ENCODE measurements at places on chromosomes 2 and 18.

- peak; percentile 21 for DNase-seq
Observed at GRCh38 chr2:196959734-196960338, 33.3 kb upstream of the PGAP1 start.

- no peak for DNase-seq
Observed at GRCh38 chr2:96594282-96594681, 43.8 kb downstream of the KANSL3 start.

GRCh38 chr2:189870381-189871085 is 86.3 kb downstream of the PMS1 start:
- DNase-seq = no peak

GRCh38 chr2:241885291-241885945 is 15.9 kb downstream of the RTP5 start:
- DNase-seq = no peak

DNA sequence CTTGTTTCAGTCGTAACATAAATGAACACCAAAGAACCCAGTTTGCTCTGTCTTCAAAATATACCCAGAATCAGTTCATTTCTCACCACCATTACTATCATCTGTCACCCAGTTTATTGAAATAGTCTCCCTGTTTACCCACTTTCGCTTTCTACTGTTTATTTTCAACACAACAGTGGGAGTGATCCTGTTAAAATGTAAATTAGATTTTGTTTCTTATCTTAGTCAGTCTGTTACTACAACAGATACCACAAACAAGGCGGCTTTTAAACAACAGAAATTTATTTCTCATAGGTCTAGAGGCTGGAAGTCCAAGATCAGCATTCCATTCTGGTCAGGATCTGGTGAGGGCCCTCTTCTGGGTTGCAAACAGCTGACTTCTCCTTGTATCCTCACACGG is 74.8 kb downstream of the ARHGAP15 start:
- no peak for DNase-seq

DNA sequence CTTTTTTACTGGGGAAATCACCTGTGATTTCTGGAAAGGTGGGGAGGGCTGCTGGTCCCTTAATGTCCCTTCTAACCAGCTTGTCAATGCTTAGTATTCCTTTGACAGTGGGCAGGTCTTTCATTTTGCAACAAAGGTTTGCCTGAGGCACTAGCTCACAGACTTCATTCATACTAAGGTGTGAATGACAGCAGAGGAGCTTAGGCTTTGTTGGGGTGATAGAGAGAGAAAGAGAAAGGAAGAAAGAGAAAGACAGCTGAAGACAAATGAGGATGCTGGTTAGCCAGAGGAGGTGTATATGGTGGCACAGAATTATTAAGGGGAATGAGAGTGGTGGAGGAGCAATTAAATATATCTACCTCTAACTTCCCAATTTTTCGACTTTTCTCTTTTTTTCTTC is 28.9 kb upstream of the GTF2A1L start:
- no peak for DNase-seq

DNA sequence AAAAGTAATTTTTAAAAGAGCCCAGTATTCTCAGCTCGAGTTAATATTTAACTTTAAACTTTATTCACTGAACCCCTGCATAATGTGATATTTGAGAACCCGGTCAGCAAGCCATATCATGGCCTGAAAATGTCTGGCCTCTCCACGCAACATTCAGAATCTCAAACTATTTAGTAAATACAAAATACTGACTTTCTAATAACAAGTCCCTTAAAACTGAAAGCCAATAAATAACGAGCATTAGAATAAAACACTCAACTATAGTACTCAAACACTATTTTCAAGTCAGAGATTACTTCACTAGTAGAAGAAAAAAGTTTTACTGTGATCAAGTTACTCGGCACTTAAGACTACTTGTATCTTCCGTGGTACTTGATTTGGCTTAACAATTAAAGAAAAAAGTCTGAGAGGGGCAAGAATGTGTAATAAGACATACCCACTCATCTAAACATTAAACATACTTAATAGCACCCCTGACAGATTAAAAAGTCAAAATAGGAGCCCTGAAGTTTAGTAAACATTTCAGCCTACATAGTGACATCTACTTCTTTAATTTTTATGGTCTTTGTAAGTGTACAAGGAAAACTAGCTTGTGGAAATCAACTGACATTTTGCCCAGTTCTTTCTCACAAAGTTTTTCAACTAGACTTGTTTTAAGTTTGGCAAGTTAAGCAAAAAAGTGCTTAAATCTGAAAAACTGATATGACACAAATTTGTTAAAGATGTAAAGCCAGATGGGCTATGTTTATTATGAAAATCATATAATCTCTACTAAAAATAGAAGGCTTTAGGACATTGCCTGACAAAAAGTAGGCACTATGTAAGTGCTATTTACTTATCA is 38.2 kb downstream of the RTN4 start:
- DNase-seq = no peak

DNA sequence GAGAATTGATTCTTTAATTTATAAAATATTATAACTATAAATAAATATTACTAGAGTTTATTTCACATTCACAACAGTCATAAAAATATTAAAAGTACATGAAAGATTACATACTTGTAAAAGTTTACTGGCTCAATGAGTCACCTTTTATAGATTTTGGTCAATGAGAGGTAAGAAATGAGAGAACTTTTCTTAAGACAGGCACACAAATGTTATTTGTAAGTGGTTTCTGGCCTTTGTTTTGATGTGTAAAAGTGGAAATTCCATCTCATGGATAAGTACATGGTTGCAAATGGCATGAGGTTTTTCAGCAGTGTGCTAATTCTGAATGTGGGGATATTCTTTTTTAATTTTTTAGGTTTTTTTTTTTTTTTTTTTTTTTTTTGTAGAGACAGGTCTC is 63.8 kb downstream of the TTC27 start:
- DNase-seq = no peak

GRCh38 chr2:221285148-221285547 is 287.0 kb downstream of the EPHA4 start:
- no peak for DNase-seq

DNA sequence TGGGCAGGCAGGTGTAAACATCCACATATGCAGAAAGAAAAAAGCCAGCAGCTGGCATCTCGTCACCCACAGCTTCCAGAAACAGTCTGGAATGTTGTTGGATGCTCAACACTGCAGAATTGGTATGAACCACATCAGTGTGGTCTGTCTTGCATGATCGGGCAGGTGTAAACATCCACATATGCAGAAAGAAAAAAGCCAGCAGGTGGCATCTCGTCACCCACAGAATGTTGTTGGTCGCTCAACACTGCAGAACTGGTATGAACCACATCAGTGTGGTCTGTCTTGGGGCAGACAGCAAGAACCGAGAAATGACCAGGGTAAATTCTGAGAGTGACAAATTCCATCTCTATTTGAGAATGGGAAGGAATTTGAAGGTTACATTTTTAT is 39.6 kb downstream of the DOCK10 start:
- no peak for DNase-seq

GRCh38 chr2:229087267-229087666 is 183.8 kb downstream of the PID1 start:
- DNase-seq = no peak

- peak; percentile 51 for DNase-seq
Observed at GRCh38 chr18:35042389-35043071, 1.3 kb downstream of the MAPRE2 start.

- peak; percentile 75 for DNase-seq
Observed at GRCh38 chr18:3340015-3340681, 78.2 kb downstream of the MYL12B start.

DNA sequence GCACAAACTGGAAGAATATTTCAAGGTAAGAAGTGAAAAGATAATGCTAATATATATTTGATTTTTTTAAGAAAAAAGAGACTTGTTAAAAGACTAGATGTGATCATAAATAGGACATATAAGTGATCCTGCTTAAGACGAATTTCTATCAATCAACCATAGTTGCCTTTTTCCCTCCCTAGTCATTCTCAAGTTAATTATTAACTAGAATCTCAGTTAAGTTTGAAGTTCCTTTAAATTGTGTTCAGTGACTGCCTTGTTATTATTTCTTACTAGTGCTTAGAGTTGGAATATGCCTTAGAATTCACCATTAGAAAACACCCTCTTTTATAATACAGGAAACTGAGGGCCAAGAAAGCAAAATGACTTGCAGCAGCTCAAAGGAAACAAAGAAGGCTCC is 141.5 kb upstream of the SP5 start:
- DNase-seq = no peak

GRCh38 chr2:205462681-205463345 is 219.5 kb upstream of the NRP2 start:
- DNase-seq = no peak

DNA sequence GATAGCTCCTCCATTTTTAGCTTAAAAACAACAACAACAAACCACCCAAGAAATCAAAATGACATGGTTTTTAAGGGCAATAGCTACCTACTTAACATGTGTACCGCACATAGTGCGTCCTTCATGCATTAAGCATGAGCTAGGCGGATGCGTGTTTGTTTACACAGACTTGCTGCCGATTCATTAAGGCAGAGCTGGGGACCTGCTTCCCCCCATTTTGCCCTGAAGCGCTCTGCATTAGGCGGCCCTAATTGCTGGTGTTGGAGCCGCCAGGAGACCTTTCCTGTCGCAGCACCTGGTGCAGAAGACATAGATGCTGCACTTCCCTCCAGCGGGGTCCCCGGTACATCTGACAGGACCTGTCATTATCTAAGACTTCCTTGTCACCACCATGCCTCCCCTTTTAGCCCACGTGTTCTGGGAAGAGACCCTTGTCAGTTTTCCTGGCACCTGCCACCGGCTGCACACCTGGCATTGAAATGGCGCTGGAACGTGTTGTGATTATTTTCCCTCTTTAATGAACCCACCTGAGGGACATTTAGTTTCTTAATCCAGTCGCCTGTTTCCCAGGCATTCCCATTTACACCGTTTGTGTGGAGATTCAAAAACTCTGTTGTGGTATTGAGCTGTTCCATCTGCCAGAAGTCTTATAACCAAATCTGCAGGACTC is 261.1 kb upstream of the RAB12 start:
- no peak for DNase-seq

DNA sequence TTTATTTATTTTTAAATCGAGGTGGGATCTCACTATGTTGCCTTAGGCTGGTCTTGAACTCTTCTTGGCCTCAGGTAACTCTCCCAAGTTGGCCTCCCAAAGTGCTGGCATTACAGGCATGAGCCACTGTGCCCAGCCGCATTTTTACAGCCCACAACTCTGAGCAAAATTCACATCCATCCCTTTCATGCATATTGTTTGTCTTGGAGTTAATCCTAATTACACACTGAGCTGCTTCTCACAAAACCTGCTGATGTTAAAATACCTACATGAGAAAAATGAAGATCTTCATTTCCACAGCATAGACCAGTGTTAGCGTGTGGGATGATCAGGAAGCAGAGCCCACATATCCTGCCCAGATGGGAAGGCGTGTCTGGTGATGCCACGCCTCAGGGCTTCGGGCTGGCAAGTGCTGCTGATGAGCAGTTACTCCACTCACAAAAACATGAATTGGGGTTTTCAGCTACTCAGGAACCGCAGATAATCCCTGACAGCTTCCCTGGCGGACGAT is 14.6 kb downstream of the ITGB1BP1 start:
- no peak for DNase-seq

GRCh38 chr2:207141386-207141785 is 24.4 kb downstream of the KLF7 start:
- no peak for DNase-seq

DNA sequence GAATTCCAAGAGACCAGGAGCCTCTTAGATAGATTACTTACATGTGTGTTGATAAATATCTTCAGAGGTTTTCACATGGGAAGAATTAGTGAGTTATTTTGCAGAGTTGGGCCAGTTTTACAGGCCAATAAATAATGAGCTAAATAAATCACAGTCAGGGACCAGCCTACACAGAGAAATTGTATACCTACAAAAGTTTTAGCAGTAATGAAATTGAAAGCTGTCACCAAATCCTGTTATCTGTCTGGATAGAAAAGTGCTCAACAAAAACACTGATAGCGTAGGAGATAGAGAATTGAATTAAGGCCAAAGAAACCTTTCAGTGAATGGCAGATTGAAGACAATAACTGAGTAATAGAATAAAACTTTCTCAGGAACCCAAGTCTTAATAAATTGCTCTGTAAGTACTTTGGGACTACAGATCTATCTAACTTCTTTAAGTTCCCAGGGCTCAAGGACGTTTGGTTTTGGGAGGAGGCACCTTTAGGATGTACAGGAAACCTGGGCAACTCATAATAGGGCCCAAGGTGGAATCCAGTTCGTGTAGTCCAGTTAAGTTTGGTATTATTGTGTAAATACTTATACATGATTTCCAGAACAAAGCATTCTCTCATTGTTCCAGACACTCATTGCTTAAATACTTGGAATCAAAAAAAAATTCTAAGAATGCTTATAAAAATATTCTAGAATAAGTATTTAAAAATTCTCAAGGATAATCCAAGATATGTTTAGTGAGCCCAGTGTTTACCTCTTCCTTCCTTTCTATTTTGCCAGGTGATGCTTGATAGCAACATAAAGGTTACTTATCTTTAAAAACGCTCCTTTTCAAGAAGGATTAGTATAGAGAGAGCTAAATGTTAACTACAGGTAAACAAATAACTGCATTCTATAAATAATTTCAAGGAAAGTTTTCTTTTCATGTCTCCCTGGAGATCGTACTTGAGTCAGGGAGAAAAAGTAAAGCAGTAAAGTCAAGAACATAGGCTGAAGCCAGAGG is 134.5 kb downstream of the NCKAP5 start:
- DNase-seq = peak; percentile 54

DNA sequence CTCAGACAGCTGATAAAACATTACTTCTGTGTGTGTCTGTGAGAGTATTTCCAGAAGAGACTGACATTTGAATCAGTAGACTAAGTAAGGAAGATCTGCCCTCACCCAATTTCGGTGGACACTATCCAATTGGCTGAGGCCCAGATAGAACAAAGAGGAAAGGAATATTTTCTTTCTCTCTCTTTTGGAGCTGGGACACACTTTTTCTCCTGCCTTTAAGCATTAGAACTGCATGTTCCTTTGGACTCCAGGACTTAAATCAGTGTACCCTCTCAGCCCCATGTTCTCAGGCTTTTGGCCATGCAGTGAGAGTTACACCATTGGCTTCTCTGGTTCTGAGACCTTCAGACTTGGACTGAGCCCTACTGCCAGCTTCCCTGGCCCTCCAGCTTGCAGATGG is 3.3 kb upstream of the SRBD1 start:
- DNase-seq = no peak

- no peak for DNase-seq
Observed at GRCh38 chr2:84811839-84812431, 68.9 kb downstream of the TRABD2A start.

DNA sequence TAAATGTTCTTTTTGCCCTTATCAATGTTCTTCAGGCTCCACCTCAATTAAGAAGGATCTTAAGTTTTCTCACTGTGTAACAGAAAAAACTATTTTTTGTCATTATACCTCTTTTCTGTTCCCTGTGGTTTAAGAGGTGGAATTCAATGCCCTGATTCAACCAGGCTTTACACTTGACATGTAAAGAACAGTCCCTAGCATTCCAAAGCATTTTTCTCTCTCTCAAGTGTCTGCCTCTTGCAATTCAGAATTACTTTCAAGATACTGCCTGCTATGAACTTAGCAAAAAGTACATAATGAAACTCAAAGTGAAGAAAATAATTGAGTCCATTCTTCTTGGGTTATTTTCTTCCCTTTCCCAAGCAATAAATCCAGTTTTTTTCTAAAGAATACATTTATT is 160.6 kb upstream of the NOL4 start:
- no peak for DNase-seq

- no peak for DNase-seq
Observed at GRCh38 chr2:96839293-96839874, 4.4 kb downstream of the ANKRD23 start.

- DNase-seq = no peak
Observed at GRCh38 chr2:148538375-148538774, 106.2 kb upstream of the EPC2 start.

All from iris pigment epithelial cell (primary cell).